ENCODE measurements at places on chromosomes 6 and 20. TPM values are rescaled to one million over a fixed set of nuclear protein-coding genes. Genes with fewer than 3 reads are reported as not detected.

ECI2 gene
- 102 TPM for total RNA-seq

METTL24 gene
- not detected for total RNA-seq

WFDC6 gene
- total RNA-seq = not detected

RAB32 gene
- total RNA-seq = 42.9 TPM

GJA1 gene
- total RNA-seq = 173 TPM

CPNE1 gene
- 69.1 TPM for total RNA-seq

PRDM13 gene
- not detected for total RNA-seq

MSH5 gene
- total RNA-seq = 7.6 TPM

PTCRA gene
- total RNA-seq = not detected

CCN5 gene
- total RNA-seq = 153 TPM

GMEB2 gene
- 12.8 TPM for total RNA-seq

ANGPT4 gene
- 2.3 TPM for total RNA-seq

OR2B6 gene
- total RNA-seq = not detected

SCGN gene
- 26.6 TPM for total RNA-seq

CRYBG1 gene
- 41.1 TPM for total RNA-seq

HLA-DQB1 gene
- 15.8 TPM for total RNA-seq

Measured in subcutaneous adipose tissue (tissue), 4 donors.